ENCODE measurements at places on chromosomes 13 and 19.

DNA sequence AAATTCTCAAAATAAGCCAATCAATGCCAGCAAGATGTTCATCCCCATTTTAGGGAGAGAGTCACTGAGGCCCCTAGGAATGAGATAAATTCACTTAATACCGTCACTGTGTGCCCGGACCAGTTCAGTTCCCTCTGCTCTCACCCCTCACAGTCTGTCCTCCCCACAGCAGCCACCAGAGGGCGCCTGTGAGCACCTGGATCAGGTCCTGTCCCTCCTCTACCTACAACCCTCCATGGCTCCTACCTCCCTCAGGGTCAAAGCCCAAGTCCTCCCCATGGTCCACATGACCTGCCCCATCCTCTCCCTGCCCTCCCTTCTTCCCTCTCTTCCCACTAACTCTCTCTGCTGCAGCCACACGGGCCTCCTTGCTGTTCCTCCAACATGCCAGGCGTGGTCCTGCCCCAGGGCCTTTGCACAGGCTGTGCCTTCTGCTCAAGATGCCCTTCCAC, 42.0 kb upstream of the NFIC start:
- no peak for DNase-seq

- no peak for DNase-seq
Measured at GRCh38 chr13:45623516-45624090, 8.1 kb upstream of the ERICH6B start.

DNA sequence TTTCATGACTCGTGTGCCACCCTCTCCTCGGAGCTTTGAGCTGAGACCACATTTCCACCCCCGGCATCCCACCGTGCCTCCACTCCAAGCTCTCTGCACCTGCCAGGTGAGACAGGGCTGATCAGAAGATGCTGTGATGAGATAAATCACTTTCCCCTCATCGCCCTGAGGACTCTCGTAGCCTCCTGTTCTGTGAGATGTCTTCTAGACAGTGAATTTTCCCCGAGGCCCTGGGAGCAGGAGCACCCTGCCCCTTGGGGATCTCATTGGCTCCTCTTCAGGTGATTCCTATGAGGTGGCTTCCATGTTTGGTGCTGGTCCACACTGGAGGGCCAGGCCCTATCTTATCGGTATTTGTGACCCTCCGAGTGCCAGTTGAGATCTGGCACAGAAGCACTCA, 154.0 kb upstream of the TSHZ3 start:
- no peak for DNase-seq

DNA sequence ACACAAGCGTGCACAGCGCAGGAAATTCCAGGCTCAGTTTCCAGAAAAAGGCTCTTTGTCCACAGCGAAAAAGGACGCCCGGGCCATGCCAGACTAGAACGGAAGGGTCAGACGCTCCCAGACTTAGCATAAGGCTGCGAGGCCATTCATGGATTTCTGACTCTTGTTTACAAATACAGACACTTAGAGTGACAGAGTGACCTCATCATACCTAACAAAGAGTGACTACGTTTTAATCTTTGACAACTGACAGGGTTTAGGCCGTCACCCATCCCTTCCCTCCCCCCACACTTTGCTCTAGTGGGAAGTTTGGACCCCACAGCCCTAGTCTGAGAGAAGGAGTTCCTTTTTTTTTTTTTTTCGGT, 418 bp upstream of the ZNF709 start:
- no peak for DNase-seq

- DNase-seq = no peak
Measured at GRCh38 chr13:41694545-41695301, 237.4 kb downstream of the RGCC start.

DNA sequence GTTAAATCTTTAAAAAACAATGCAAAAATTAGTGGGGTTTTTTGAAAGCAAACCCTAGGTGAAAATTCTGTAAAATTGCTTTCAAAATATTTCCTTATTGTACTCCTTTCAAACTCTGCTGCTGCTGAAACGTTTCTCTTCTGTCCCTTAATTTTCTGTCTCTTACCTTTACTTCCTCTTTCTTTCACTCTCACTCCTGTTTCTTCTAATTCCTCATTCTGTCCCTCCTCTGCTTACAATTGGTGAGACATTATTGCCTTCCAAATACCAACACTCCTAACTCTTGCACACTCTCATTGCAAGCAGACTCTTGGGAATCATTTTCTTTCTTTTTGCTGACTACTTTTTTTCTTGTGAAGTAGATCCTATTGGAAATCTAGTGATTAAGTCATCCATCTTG, 685.6 kb upstream of the SLITRK1 start:
- no peak for DNase-seq

- no peak for DNase-seq
Measured at GRCh38 chr19:33947265-33947964, 150.7 kb downstream of the KCTD15 start.

DNA sequence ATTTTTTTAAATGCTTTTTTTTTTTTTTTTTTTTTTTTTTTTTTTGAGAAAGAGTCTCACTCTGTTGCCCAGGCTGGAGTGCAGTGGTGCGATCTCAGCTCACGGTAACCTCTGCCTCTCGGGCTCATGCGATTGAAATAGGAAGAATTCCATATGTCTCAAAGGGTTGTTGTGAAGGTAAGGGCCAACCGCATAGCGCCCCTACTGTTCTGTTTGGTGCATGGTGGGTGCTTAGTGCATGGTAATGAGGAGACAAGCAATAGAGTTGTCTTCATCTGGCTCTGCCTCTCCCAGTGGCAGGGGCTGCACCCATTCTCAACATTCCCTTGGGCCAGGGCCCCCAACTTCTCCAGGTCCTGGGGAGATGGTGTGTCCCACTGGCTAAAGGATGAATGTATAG, 68.7 kb downstream of the RASL11A start:
- peak; percentile 33 for DNase-seq

DNA sequence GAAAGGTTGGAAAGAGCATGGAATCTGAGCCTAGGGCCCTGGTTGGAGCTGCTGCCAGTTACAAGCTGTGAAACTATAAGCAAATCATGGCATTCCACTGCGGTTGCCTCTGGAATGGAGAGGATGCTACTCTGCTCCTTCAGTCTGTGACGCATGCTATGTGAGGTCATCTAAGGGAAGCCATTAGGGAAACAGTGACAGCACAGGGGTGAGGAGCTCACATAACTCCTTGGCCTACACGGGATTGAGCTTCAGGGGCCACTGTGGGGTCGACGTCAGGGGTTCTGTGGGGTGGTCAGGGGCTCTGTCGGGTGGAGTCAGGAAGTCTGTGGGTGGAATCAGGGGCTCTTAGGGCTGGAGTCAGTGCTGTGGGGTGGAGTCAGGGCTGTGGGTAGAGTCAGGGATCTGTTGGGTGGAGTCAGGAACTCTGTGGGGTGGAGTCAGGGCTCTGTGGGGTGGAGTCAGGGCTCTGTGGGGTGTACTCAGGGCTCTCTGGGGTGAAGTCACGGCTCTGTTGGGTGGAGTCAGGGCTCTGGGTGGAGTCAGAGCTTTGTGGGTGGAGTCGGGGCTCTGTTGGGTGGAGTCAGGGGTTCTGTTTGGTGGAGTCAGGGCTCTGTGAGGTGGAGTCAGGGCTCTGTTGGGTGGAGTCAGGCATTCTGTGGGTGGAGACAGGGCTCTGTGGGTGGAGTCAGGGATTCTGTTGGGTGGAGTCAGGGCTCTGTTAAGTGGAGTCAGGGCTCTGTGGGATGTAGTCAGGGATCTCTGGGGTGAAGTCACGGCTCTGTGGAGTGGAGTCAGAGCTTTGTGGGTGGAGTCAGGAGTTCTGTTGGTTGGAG, 35.8 kb upstream of the MEDAG start:
- no peak for DNase-seq

DNA sequence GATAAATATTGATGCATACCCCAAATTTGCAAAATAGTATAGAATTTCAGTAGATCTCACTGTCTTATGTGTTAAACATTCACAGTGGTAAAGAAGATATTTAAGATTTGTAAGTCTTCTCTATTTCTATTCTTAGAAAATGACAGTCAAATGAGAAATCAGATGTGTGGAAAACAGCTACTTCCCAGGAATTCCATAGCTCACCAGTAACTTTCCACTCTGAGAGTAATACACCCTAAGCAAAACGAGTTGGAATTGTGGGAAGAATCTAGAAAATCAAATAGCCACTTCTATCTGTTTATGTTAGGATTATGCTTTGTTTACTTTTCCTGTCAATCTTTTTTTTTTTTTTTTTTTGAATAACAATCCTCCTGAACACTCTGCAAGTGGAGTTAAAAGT, 69.1 kb downstream of the FLT1 start:
- DNase-seq = no peak

DNA sequence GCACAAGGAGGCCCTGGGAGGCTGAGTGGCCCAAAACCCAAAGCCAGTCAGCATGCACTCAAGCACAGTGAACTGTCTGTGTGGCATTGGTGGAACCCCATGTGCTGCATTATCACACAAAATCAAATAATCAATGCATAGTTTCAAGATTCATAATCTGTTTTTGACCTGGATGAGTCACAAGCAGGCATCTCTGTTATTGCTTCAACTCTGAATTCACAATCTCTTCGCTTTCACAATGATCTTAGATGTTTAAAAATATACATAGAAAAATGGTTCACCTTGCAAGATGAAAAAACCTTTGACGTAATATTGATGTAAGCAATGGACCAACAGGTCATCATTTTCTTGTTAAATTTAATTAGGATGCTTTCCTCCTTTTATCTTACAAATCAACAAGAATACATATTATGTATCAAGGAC, 455.4 kb downstream of the IRS2 start:
- DNase-seq = no peak

Measured in NCI-H1930 (cell line).